ENCODE measurements at places on chromosomes 2 and 18. TPM values are rescaled to one million over a fixed set of nuclear protein-coding genes. Genes with fewer than 3 reads are reported as not detected.

The PTPN2 gene
- total RNA-seq: 28.7 TPM

The PJVK gene
- 1.5 TPM for total RNA-seq

The CXCR4 gene
- 16.1 TPM for total RNA-seq

The CREG2 gene
- 0.37 TPM for total RNA-seq

The NLRC4 gene
- not detected for total RNA-seq

The ACTG2 gene
- total RNA-seq: not detected

The GPN1 gene
- total RNA-seq: 27.9 TPM

The CD8B2 gene
- not detected for total RNA-seq

The DLGAP1 gene
- total RNA-seq: 2.4 TPM

The STARD6 gene
- total RNA-seq: 0.53 TPM

The AMER3 gene
- not detected for total RNA-seq

The INPP5D gene
- 0.56 TPM for total RNA-seq

The ERMN gene
- under 0.01 TPM for total RNA-seq

The ATP8B1 gene
- total RNA-seq: 210 TPM

The B3GNT7 gene
- 0.26 TPM for total RNA-seq

The LYPD6 gene
- total RNA-seq: 0.13 TPM

The FBXO48 gene
- 0.19 TPM for total RNA-seq

The INHA gene
- 0.25 TPM for total RNA-seq

The SOWAHC gene
- 18.4 TPM for total RNA-seq

The RIT2 gene
- not detected for total RNA-seq

The HOXD3 gene
- total RNA-seq: not detected

The FAP gene
- total RNA-seq: 91.9 TPM

The COL4A4 gene
- 33.4 TPM for total RNA-seq

The SPATA3 gene
- not detected for total RNA-seq

The CRYBA2 gene
- not detected for total RNA-seq

The GBX2 gene
- not detected for total RNA-seq

The PPM1B gene
- 58.6 TPM for total RNA-seq

The RPRM gene
- not detected for total RNA-seq

The ALKAL2 gene
- not detected for total RNA-seq

The POTEI gene
- not detected for total RNA-seq

The POTEC gene
- not detected for total RNA-seq

The ZNF396 gene
- total RNA-seq: 3.0 TPM

The TTC32 gene
- 4.8 TPM for total RNA-seq

The SMIM21 gene
- not detected for total RNA-seq

The HAUS1 gene
- total RNA-seq: 23.1 TPM

The CLEC4F gene
- total RNA-seq: not detected

The COL6A3 gene
- total RNA-seq: 651 TPM

The TXNDC2 gene
- not detected for total RNA-seq

The HOXD8 gene
- total RNA-seq: 0.06 TPM

The CYP27C1 gene
- total RNA-seq: not detected

The CPLX4 gene
- total RNA-seq: not detected

The CIB4 gene
- not detected for total RNA-seq

The NOSTRIN gene
- under 0.01 TPM for total RNA-seq

The C2orf81 gene
- 1.1 TPM for total RNA-seq
